A549 treated with CORT108297 at 1 μM for 4 hours (cell line): ENCODE measurements at places on chromosomes 7 and 10. TPM values are rescaled to one million over a fixed set of nuclear protein-coding genes. Genes with fewer than 3 reads are reported as not detected.

The TAS2R3 gene
- total RNA-seq: not detected in 5 replicates

The PALD1 gene
- total RNA-seq: 5.8 to 8.4 TPM (median 8.0 TPM) in 5 replicates

The CPEB3 gene
- 0.24 to 0.42 TPM (median 0.34 TPM) in 5 replicates for total RNA-seq

The PLEKHA1 gene
- total RNA-seq: 15.1 to 25.3 TPM (median 21.5 TPM) in 5 replicates

The OGDH gene
- 25.1 to 32.4 TPM (median 30.1 TPM) in 5 replicates for total RNA-seq

The MNX1 gene
- total RNA-seq: 3.9 to 6.5 TPM (median 5.0 TPM) in 5 replicates
